ENCODE measurements at places on chromosomes 11 and 22. TPM values are rescaled to one million over a fixed set of nuclear protein-coding genes. Genes with fewer than 3 reads are reported as not detected.
A peak's percentile ranks its signal among the peaks of the same experiment; 100 is the strongest.

ARHGEF17 gene
- total RNA-seq: 16.9 TPM

- no peak overlapping the region for H3K27ac ChIP-seq
- peaks cover 10% of the 10 kb centered on the region for H3K4me1 ChIP-seq
- H3K27me3 ChIP-seq: no peaks in the 10 kb centered on the region
- no peak for DNase-seq
Measured at GRCh38 chr22:37768273-37768672, 39.5 kb upstream of the GCAT start.

GRCh38 chr22:41621911-41622179, 750 bp downstream of the XRCC6 start:
- H3K4me1 ChIP-seq: peaks cover 21% of the 10 kb centered on the region
- H3K36me3 ChIP-seq: no peaks in the 10 kb centered on the region
- DNase-seq: no peak
- no peaks in the 10 kb centered on the region for H3K27me3 ChIP-seq
- H3K27ac ChIP-seq: peak overlapping the region; percentile 97
- peak overlapping the region; percentile 76 for H3K4me3 ChIP-seq

- no peak overlapping the region for H3K4me3 ChIP-seq
- no peak overlapping the region for H3K27ac ChIP-seq
- DNase-seq: no peak
- H3K4me1 ChIP-seq: no peaks in the 10 kb centered on the region
- H3K27me3 ChIP-seq: no peaks in the 10 kb centered on the region
Measured at GRCh38 chr11:106137061-106137460, 59.6 kb downstream of the AASDHPPT start.

GAB2 gene
- total RNA-seq: 39.3 TPM

GRCh38 chr11:119593346-119593745, 135.7 kb downstream of the NECTIN1 start:
- no peaks in the 10 kb centered on the region for H3K36me3 ChIP-seq
- no peaks in the 10 kb centered on the region for H3K4me1 ChIP-seq
- H3K27ac ChIP-seq: no peak overlapping the region
- H3K27me3 ChIP-seq: no peaks in the 10 kb centered on the region
- no peak overlapping the region for H3K4me3 ChIP-seq

DNA sequence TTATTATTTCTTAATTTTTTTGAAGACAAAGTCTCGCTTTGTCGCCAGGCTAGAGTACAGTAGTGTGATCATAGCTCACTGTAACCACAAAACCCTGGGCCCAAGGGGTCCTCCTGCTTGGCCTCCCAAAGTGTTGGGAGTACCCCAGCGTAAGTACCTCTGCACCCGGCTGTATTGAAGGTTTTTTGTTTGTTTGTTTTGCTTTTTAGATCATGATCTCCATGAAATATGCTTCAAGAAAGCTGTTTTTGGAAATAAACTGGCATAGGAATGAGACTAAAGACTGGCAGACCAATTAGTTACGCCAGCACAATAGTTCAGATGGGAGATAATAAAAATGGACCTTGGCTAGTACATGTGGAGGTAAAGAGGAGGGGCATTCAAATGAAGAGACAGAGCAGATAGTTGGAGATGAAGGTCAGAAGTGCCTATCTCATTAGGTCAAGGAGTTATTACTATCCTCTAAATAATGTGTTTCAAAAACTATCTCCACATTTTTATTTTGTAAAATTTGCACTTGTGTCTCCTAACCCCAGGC, 4.1 kb upstream of the MRPL48 start:
- H3K27ac ChIP-seq: no peak overlapping the region
- no peak overlapping the region for H3K4me3 ChIP-seq
- H3K4me1 ChIP-seq: peaks cover 8% of the 10 kb centered on the region

- H3K27me3 ChIP-seq: no peaks in the 10 kb centered on the region
- no peak for DNase-seq
- no peaks in the 10 kb centered on the region for H3K4me1 ChIP-seq
- H3K36me3 ChIP-seq: no peaks in the 10 kb centered on the region
- H3K4me3 ChIP-seq: no peak overlapping the region
- no peak overlapping the region for H3K27ac ChIP-seq
Measured at GRCh38 chr11:135027461-135027860, 615.4 kb upstream of the B3GAT1 start.

- no peak overlapping the region for H3K27ac ChIP-seq
- H3K27me3 ChIP-seq: peaks cover 4% of the 10 kb centered on the region
- no peaks in the 10 kb centered on the region for H3K36me3 ChIP-seq
- no peak overlapping the region for H3K4me3 ChIP-seq
- no peak for DNase-seq
Measured at GRCh38 chr11:116177521-116178210, 595.1 kb downstream of the BUD13 start.

TPBGL gene
- not detected for total RNA-seq

P4HA3 gene
- not detected for total RNA-seq

Measured in gastrocnemius medialis (tissue), 4 donors.